ENCODE measurements at places on chromosomes 3 and 15. TPM values are rescaled to one million over a fixed set of nuclear protein-coding genes. Genes with fewer than 3 reads are reported as not detected.

MFSD1 gene
- total RNA-seq = 110 TPM

SLITRK3 gene
- 2.3 TPM for total RNA-seq

GPR149 gene
- total RNA-seq = not detected

CCK gene
- not detected for total RNA-seq

MST1R gene
- total RNA-seq = 1.7 TPM

SHC4 gene
- total RNA-seq = 8.8 TPM

SYNPR gene
- 0.95 TPM for total RNA-seq

GOLGA6L7 gene
- total RNA-seq = not detected

ERICH6 gene
- 0.21 TPM for total RNA-seq

CPLX3 gene
- total RNA-seq = not detected

CHRM5 gene
- total RNA-seq = 0.48 TPM

TBC1D5 gene
- 145 TPM for total RNA-seq

CCR1 gene
- total RNA-seq = 7.7 TPM

PFN2 gene
- 159 TPM for total RNA-seq

SKOR1 gene
- total RNA-seq = 0.21 TPM

B3GALNT1 gene
- total RNA-seq = 37.5 TPM

SST gene
- 2.3 TPM for total RNA-seq

MOBP gene
- total RNA-seq = 0.05 TPM

RYR3 gene
- total RNA-seq = 10.5 TPM

GXYLT2 gene
- 71.5 TPM for total RNA-seq

KLHL6 gene
- total RNA-seq = 1.7 TPM

KLHL18 gene
- total RNA-seq = 13.1 TPM

CPNE4 gene
- 0.21 TPM for total RNA-seq

GUCA1C gene
- not detected for total RNA-seq

MAGI1 gene
- 46.7 TPM for total RNA-seq

CHRNA5 gene
- 3.3 TPM for total RNA-seq

STRIT1 gene
- total RNA-seq = 1.4 TPM

CD80 gene
- total RNA-seq = 0.26 TPM

ZNF501 gene
- total RNA-seq = 14.3 TPM

DENND6A gene
- 68.3 TPM for total RNA-seq

SCN11A gene
- total RNA-seq = 11.8 TPM

RTP1 gene
- total RNA-seq = not detected

SPINK8 gene
- not detected for total RNA-seq

SEMA5B gene
- total RNA-seq = 10.8 TPM

LPP gene
- total RNA-seq = 705 TPM

SERPINI2 gene
- total RNA-seq = 3.9 TPM

KNG1 gene
- total RNA-seq = not detected

Data from urinary bladder (tissue), 4 donors.